AML-193 (cell line): ENCODE measurements at places on chromosomes 7 and 10.

- no peak for DNase-seq
These were observed 16.7 kb downstream of the CAMK2B start for GRCh38 chr7:44308596-44309270.

GRCh38 chr10:7314170-7314569 is 96.7 kb downstream of the SFMBT2 start:
- DNase-seq = no peak

GRCh38 chr10:122462533-122463465 is 1.4 kb downstream of the HTRA1 start:
- no peak for DNase-seq

DNA sequence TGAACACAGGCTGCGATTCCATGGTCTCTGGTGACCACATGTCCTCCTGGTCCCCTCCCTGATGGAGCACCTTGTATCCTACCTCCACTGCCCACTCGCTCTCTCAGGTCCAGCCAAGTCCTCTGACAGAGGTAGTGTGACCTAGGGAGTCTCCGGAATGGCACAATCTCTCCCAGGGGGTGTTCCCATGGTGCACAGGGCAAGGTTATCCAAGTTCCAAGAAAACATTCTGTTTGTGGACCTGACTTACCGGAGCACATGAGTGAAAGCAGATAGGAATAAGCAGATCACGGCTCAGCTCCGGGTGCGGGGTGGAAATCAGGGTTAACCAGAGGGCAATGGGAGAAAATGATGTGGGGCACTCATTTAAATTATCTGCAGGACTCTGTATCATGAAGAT is 45.8 kb upstream of the INSIG1 start:
- no peak for DNase-seq

DNA sequence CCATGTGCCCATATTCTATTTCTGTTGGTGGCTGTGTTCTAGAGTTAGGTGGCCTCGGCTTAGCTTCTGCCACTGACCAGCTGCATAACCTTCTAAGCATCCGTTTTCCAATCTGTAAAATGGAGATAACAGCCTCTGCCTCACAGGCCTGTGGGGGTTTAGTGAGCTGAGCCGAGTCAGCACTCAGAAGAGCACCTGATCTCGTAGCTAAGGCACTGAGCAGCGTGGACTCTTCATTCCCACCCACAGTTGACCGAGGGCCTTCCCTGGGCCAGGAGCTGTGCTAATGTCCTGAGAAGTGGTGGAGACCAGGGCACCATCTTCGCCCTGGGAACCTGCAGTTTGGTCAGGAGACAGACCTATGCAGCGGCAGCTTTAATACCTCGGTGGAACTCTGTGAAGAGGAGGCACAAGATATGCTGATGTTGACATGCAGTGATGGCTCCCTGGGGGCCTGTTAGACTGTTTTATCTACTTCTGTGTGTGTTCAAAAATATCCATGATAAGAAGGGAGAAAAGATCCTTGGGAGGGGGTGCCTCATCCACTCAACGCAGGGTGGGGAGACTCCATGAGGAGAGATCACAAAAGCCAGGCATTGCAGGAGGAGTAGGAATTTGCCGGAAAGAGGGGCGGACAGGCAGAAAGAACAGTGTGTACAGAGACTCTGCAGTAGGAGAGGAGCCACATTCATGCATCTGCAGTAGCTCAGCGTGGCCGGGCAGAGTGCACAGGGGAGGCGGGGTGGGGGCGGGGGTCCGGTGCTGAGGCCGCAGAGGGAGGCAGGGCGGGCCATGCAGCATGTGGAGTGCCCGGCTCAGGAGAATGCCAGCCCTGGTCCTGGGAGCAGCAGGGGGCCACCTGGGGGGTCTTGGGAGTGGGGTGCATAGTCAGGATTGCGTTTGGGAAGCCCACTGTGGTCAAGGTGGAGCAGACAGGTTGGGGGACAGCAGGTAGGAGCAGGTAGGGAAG is 136.8 kb downstream of the C10orf105 start:
- DNase-seq = no peak

GRCh38 chr7:2409745-2410414 is 6.5 kb downstream of the CHST12 start:
- no peak for DNase-seq

DNA sequence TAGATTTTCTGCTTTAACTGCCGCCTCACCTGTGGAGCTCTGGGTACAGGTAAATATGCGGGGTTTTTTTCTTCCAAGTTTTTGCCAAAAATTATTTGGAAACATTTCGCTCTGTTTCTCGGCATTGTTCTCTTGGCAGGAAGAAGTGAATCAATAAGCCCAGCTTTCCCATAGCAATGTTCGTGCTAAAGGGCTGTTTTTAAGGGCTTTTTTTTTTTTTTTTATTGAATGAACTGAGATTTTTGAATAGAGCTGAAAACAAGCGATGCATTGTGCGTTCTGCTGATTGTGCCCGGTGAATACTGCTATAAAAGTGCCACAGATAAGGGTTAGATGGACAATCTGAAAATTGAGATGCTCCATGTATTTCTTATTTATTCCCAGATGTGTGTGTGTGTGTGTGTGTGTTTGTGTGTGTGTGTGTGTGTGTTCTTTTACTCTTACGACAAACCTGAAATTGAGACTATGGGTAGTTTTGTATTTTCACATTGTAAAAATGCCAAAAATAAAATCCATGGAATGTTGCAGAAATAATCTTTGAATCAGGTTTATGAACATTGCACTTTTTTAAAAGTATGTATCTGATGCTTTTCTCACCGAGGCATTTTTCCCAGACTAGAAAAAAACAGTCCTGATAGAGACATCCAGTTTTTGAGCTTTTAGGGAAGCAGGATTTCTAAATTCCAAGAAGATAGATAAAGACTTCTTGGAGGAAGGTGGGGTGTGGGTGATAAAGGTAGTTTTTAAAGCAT is 30.5 kb downstream of the KIAA1217 start:
- DNase-seq = no peak

DNA sequence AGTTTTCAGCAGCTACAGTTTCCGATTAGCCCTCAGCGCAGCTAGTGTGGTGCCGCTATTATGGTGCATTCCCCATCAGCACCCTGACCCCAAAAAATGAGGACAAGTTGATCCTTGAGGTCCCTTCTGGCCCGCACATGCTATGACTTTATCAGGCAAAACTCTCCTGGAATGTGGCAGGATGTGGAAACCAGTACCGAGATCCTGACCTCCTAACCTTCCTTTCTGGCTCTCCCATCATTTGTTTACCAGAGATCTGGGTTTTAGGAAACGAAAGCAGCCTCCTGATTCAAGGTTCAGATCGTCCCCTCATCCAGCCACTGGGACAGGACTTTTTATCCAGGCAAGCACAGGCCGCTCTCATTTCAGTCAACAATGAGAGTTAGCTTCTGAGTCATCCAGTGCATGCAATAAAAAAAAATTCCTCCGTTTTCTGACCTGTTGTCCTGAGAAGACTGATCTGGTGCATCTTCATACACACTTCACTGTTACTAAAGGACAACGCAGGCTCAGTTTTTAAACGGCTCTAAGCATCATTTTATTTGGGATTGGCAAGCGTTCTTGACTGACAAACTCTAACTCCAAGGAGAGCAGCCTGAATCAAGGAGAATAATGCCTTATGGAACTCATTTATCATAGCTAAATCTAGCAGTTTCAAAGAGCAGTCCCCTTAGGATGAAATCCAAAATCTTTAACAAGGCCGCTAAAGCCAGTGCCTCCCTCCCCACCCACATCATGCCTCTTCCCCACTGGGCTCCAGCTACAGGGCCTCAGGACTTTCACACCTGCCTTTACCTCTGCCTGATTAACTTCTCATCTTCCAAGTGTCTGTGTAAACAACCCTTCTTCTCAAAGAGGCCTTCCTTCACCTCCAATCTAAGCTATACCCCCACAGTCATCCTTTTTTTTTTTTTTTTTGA is 17.1 kb downstream of the PDLIM1 start:
- DNase-seq = no peak

DNA sequence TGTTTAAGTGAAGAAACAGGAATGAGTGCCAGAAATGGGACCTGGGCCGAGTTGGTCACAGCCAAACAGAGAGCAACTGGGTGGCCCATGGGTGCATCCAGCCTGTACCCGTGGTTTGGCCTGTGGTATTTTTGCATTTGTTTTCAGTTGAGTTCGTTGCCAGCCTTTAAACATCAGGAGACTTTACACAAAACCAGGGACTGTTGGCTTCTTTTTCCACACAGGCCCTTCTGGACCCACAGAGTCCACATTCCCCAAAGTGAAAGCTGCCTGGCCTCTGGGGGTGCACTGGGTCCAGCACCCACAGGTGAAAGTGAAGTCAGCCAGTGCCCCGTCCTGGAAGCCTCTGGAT is 54.1 kb upstream of the TNS3 start:
- no peak for DNase-seq

GRCh38 chr7:107224374-107225223 is 55.8 kb downstream of the HBP1 start:
- no peak for DNase-seq

GRCh38 chr10:69837261-69837660 is 35.6 kb downstream of the COL13A1 start:
- no peak for DNase-seq

DNA sequence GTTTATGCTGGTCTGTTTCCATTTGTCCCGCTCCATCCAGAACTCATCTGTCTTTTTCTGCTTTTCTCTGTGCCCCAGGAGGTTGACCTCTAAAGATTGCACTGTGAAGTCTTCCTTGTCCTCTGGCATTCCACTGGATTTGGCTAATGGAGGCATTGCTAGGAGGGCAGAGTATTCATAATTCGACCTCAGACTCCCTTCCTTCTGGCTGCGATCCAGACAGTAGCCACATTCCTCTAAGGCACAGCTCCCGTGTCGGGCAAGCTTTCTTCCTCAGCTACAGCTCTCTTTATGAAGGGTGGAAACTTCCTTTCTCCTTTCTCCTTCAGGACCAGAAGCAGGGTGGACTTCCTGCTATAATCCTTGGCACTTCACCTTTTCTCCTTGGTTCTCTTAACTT is 175.9 kb downstream of the BAMBI start:
- DNase-seq = no peak

DNA sequence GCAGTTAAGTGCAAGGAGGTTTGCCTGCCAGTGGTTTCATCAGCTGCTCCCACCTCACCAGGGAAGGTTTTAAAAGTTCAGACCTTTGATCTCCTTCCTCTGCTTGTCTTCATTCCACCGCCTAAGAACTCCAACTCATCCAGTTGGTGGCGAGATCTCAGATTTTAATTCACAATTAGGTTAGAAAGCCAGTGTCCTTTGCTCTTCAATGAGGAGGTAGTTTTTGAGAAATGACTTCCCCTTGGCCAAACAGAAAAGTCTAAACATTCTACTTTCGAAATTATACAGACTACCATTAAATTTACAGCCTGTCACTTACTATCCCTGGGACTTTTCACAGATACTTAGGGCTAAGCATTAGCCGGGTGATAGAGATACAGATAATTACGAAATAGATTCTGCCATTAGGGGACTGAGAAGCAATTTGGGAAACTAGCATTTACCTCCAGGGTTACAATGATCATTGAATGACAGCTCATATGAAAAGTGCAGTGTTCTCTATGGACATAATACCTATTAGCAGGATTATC is 513.4 kb upstream of the GHITM start:
- DNase-seq = no peak

DNA sequence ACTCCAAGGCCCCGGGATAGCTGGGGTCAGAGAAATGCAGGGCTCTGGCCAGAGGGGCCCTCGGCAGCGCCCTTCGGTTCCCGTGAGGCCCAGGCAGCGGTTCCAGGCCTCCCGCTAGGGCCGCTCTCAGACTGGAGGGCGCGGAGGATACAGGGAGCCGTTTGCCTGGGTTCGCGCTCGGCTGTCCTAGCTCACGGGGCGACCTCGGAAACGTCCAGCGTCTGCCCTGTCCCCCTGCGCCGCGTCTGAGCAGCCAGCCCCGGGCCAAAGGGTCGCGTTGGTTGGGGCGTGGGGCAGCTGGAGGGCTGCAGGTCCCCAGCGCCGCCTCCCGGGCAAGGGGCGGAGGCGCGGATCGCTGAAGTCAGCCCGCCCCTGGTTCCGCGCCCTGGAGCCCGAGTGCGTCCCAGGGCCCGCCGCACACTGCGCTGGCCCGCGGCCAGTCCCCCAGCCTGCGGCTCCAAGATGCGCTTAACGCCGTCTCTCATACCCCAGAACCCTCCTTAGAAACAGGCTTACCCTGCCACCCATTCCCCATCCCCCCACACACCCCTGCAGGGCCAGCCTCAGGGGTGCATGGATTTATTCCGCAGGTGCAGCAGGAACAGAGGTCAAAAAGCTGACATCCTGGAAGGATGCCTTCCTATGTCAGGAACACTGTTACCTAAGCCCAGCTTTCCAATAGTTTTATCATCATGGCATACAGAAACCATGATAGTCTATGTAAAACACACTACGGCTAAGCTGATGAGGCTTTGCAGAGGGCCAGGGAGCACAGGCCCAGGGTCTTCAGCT is 22.1 kb upstream of the OPN4 start:
- no peak for DNase-seq

DNA sequence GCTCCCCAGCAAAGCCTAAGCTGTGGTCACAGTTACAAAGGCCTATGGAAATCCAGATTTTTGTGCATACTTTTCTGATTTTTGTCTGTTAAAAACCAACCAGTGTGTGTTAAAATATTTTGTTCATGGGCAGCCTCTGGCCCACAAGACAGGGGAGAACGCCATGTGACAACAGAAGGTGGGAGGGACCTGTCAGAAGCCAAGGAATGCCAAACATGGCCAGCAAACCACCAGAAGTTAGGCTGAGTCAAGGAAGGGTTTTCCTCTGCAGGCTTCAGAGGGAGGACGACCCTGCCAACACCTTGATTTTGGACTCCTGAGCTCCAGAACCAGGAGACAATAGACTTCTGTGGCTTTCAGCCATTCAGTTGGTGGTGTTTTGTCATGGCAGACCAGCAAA is 127.3 kb downstream of the CUL2 start:
- no peak for DNase-seq

DNA sequence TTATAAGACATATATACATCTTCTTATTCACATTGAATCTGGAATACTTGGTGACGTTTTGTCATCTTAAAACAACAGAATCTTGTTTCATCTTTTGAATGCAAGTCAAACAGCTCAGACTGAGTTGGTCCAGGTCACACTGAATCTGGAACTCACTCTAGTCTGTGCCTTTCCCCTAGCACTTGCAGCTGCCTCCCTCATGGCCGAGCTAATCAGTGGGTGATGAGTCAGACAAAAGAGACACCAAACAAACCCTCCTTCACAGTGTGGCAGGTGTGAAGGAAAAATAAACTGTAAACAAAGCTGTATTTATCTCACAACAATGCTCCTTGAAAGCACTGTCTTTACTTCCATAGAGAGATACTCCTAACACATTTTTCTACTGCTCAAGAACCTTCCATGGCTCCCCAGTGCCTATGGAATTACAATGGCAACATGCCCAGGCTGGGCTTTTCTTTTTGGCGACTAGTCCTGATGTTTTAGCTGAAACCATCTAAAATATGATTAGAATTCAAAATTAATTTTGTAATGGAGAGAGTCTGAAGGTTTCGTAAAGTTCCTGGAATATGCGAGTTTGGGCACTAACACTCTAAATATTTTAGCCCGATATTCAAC is 140.0 kb downstream of the ZNF365 start:
- no peak for DNase-seq
